ENCODE measurements at places on chromosomes 7 and 10.

DNA sequence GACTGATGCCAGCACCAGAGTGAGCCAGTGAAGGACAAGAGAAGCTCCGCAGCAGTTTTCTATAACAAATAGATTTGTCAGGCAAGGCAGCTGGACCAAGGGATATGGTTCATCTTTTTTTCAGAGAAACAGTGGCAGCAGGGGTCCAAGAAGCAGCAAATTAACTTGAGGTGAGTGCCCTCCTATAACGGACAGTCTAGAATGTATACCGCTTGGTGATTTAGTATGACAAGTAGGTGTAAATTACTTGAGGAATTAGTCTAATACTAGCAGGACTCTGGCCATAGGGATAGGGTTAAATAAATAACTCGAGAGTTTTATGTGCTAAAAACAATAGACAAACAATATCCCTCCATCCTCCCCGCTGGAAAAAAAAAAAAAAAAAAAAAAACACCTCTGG is 153.0 kb upstream of the WNT16 start:
- no peak for ATAC-seq

DNA sequence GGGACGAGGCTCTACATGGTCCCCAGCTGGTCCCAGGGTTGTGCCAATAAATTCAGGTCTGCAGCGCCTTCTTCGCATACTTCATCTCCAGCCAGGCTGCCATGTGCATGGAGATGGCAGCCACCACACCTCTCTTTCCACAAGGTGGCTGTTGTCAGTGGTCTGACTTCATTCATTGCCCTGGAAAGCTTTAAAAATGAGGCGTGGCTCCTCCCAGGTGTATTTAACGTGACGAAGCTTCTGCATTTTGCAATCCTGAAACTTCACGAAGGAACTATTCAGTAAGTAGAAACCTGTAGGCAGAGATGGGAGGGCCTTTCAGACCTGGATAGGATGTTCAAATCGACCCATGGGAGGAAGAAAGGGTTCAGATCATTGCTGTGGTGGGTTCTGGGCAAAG is 53.7 kb downstream of the PFKFB3 start:
- ATAC-seq = peak; percentile 57

GRCh38 chr7:22378199-22378980 is 21.4 kb upstream of the RAPGEF5 start:
- ATAC-seq = no peak

DNA sequence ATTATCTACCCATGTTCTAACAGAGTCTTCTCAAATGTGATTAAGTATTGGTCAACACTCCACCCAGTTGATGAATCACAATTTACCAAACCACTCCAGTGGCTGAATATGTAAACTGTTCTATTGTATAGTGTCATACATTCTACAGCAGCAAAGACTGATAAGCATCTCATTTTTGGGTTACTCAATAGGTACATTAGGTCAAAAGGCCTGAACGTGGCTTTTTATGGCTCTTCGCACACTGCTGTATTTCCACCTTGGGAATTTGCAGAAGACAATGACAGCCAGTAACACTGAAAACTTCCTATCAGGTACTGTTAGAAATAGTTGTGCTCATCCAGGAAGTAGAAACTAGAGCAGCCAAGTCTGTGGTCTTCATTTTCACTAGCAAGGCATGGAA is 166.9 kb downstream of the GLI3 start:
- peak; percentile 73 for ATAC-seq

DNA sequence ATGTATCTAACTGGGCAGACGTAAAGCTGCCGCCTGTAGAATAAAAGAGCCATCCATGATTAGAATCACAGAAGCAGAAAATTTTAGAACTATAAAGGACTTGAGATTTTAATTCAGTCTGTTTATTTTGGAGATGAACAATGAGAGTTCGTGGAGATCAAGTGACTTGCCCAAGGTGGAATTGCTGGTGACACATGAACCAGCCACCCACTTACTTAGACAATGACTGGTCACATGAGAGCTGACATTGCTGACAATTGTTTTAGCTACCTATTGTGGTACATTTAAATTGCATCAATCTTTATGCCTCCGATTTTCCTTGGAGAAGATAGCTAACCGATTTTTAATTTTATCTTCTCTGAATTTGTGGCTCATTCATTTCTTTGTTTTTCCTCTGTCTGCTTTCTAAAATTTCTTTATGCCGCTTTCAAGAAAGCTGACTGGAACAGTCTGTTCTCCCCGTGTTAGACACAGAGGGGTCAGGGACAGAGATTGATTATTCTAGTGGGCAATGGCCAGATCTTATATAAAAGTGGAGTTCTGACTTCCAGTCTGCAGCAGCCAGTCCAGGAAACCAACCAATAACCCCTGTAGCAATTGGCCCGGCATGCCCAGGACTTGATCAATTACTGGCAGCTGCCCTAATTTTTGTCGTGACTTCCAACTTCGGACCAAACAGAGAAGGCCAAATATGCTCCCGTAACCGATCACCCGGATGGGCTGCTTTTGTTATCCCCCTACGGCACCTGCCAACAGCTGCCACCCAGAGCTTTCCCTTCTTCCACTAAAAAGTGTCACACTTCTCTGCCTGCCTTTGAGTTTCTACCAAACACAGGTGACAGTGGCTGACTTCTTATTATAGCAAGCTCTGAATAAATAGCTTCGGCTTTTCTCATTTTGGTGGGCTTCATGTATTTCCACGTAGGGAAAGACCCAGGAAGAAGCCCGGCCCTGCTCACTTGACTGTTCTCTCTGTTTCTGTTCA is 241.6 kb downstream of the CAMK1D start:
- no peak for ATAC-seq

- no peak for ATAC-seq
These were observed 45.9 kb upstream of the MSMB start for GRCh38 chr10:46091828-46092523.

GRCh38 chr7:147579148-147579547 is 1011.4 kb upstream of the C7orf33 start:
- no peak for ATAC-seq

- no peak for ATAC-seq
These were observed 156.6 kb upstream of the LYZL2 start for GRCh38 chr10:30786131-30786530.

- ATAC-seq = no peak
These were observed 54.9 kb downstream of the AKAP9 start for GRCh38 chr7:91995391-91996105.

DNA sequence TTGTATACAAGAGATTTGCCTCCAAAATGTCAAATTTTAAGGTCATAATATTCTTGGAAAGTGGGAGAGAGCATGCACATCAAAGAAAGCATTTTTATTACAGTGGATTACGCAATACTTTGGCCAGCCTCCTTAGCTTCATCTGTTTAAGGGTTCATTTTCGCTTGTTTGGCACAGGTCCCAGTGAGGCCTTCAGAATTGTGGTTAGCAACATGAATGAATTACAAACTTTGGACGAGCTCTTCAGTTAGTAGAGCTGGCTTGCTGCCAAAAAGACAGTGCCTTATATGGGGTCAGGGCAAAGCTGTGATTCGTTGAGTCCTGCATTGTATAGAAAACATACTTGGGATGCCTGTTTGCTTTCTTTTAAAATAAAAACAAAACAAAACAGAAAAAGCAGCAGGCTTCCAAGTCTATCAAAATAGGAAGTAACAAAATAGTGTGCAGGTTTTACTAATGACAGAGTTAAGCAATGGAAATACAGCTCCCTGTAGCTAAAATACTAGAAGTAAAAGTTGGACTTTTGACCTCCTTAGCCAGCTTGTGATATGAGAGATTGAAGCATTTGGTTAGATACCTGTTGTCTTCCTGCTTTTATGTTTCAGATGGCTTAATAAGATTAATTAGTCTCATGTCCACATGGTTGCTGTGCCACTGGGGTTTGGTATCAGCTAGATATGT is 190.8 kb downstream of the MLLT10 start:
- peak; percentile 77 for ATAC-seq

- ATAC-seq = no peak
These were observed 18.2 kb downstream of the ARID5B start for GRCh38 chr10:61919646-61920215.

Measured in esophagus mucosa (tissue), 1 donor.